ENCODE measurements at places on chromosomes 1 and 21.

GRCh38 chr1:4601941-4602340, 52.5 kb upstream of the AJAP1 start:
- no peak for DNase-seq

GRCh38 chr1:229856009-229856650, 210.9 kb upstream of the GALNT2 start:
- DNase-seq = no peak

GRCh38 chr1:175013445-175013844, 9.8 kb downstream of the MRPS14 start:
- no peak for DNase-seq

DNA sequence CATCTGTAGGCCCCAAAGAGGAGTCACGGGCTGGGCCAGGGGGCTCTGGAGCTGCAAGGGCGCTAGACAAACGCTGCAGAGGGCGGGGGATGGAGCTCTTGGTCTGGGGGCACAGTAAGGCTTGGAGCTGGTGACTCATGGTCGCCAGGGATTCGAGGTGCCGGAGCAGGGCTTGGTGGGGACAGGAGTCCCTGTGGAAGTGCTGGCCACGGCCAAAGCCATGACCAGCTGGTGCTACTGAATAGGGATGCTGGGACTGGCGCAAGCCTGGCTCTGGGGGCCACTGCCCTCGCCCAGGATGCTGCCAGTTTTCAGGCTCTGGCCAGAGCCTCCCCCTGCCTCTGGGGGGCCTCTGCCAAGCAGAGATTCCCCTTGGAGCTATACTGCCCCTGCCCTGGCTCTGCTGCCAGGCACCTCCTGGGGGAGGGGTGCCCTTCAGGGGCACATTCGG, 25.2 kb downstream of the SPOCD1 start:
- no peak for DNase-seq

GRCh38 chr1:173997791-173998190, 24.4 kb downstream of the RC3H1 start:
- DNase-seq = no peak

- DNase-seq = no peak
Measured at GRCh38 chr1:76068542-76068941, 6.0 kb upstream of the ST6GALNAC3 start.

DNA sequence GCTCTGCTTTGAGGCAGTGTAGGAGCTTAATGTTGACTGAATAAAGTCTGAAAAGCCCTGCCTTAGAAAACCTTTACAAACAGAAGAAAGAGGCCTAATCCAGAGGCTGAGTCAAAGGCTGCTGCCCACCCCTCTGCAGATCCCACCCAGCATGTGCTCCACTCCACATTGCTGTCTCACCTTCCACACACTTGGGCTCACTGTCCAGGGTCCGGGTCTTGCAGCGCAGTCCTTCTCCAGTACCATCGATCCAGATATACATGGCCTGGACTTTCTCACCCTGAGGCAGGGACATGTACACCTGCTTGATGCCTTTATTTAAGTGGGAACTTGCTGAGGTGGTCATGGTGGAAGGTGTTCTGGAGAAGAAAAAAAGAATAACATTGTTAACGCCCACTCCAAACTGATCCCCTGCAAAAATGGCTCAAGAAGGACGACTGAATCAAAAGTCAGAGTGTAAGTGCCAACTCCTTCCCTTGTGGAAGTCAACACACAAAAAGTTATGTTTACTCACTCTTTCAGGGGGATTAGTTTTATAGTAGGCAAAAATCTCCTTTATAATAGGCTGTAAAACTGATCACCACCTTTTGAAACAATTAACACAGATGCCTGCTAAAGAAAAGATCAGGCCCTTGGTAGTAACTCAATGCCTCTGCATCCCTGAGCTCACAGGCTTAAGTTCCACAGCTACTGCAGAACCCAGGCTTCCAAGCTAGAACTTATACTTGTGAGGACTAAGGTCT, 3.0 kb downstream of the GLUL start:
- DNase-seq = no peak

GRCh38 chr21:25456672-25457071, 150.6 kb downstream of the MRPL39 start:
- no peak for DNase-seq

DNA sequence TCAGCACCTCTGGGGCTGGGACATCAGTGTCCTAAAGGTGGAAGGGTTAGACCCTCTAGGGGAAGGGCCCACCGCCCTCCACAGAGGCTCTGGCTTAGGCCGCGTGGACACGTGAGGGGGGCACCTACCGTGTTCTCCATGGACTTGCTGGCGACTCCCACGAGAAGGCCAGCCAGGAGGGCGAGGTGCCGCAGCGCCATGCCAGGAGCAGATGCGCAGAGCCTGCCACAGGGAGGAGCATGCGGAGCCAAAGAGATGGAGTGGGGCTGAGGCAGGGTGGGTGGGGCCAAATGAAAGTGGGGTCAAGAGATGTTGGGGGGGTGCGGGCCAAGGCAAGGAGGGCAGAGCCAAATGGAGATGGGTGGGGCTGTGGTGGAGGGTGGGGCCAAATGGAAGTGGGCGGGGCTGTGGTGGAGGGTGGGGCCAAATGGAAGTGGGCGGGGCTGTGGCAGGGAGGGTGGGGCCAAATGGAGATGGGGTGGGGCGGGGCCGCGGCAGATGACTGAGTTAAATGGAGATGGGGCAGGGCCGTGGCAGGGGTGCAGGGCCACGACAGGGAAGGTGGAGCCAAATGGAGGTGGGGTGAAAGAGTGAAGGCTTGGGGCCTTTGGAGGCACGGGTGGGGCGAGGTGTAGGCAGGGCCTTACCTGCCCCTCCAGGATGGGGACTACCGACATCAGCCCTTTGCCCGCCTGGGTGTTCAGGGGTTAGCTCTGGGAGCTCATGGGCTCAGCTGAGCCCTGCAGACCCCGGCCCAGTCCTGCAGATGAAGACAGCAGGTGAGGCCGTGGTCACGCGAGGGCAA, 17.4 kb upstream of the RNF223 start:
- DNase-seq = no peak

DNA sequence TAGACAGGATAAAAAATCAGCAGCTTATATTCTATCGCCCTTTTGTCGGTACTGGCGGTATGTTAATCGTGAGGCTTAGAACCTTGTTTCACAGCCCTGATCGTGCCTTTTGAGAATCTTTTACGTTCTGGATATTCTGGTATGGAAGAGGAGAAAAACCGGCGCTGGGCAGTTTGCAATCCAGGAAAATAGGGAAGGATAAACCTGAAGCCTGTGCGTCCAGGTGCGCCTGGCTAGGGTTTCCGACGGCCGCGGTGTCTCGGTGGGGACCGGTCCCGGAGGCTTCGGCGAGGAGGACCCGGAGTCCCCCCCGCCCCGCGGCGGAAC, 258 bp upstream of the SYPL2 start:
- no peak for DNase-seq

- no peak for DNase-seq
Measured at GRCh38 chr21:31347435-31348032, 3.5 kb upstream of the TIAM1 start.

DNA sequence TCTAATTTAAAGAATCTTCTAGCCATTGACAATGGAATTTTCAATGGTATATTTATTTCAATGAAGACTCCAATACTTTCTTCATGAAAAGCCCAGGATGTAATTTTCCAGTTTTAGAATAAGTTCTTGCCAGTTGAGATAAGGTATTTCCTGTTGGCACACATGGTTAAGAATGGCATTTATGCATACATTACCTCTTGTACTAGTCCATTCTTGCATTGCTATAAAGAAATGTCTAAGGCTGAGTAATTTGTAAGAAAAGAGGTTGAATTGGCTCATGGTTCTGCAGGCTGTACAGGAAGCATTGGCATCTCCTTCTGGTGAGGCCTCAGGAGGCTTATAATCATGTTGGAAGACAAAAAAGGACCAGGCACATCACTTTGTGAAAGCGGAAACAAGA, 1179.6 kb downstream of the AMY1C start:
- DNase-seq = no peak

- DNase-seq = no peak
Measured at GRCh38 chr1:33280091-33280661, 23.9 kb downstream of the ZNF362 start.

GRCh38 chr1:119732465-119733168, 20.9 kb downstream of the PHGDH start:
- DNase-seq = no peak

- DNase-seq = no peak
Measured at GRCh38 chr21:43866260-43866629, 1.2 kb downstream of the AGPAT3 start.

- DNase-seq = no peak
Measured at GRCh38 chr1:53662169-53662568, 76.8 kb downstream of the GLIS1 start.

GRCh38 chr1:59318271-59318860, 21.5 kb downstream of the FGGY start:
- no peak for DNase-seq

GRCh38 chr1:106620521-106620954, 435.9 kb upstream of the PRMT6 start:
- DNase-seq = no peak

GRCh38 chr1:19204446-19205266, 5.4 kb downstream of the UBR4 start:
- no peak for DNase-seq

DNA sequence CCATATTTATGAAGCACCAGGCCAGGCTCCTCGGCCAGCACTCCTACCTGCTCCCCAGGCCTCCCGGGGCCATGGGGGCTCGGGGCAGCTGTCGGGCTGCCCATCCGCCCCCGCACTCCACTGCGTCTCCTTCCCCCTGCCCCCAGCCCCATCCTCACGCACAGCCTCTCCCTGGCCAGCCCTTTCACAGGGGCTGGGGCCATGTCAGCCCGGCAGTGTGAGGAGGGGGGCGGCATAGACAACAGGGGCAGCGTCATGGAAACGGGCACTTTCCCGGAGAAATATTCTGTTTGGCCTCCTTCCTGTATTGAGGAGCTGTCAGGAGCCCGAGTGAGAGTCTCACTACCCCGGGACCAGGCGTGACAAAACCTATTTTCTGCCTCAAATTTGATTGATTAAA, 87.3 kb downstream of the CASZ1 start:
- no peak for DNase-seq

GRCh38 chr1:155912056-155912536, 947 bp upstream of the RIT1 start:
- no peak for DNase-seq

GRCh38 chr1:24149866-24150233, 6.9 kb upstream of the IL22RA1 start:
- DNase-seq = no peak

DNA sequence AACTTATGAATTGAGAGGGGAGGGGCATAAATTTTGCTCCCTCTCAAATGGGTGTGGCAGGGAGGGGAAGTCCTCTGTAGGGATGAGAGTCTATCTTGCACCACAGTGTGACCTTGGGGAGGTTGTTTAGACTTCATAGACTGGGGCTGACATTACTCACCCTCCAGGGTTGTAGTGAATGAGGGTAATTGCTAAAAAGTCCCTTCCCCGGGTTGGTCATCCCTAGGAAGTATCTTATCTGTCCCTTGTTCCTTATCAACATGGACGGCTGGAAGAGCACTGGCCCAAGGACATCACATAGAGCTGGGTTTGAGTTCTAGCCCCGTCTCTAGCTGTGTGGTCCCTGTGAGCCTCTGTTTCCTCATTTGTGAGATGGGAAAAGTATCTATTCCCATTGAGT, 52.4 kb upstream of the SLC2A1 start:
- no peak for DNase-seq

DNA sequence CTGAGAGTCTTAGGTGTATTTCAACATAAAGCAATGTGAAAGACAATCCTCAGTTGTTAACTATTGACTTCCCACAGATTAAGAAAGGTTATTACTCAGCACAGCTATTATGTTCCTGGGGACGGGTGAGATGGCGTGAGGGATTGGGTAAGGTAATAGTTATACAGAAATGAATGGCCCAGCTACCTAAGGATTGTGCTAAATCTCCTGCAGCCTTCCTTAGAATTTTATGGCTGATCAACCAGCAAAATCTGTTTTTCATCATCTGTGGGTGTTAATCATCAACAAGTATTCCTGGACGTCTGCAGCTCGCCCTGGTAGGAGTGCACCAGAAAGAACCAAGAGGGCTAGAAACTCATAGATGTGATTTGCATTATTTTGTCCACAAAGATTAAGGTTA, 146.0 kb upstream of the IVNS1ABP start:
- no peak for DNase-seq

- DNase-seq = no peak
Measured at GRCh38 chr1:100512803-100513352, 25.1 kb upstream of the GPR88 start.

GRCh38 chr1:156496211-156496761, 4.3 kb downstream of the MEF2D start:
- DNase-seq = no peak

DNA sequence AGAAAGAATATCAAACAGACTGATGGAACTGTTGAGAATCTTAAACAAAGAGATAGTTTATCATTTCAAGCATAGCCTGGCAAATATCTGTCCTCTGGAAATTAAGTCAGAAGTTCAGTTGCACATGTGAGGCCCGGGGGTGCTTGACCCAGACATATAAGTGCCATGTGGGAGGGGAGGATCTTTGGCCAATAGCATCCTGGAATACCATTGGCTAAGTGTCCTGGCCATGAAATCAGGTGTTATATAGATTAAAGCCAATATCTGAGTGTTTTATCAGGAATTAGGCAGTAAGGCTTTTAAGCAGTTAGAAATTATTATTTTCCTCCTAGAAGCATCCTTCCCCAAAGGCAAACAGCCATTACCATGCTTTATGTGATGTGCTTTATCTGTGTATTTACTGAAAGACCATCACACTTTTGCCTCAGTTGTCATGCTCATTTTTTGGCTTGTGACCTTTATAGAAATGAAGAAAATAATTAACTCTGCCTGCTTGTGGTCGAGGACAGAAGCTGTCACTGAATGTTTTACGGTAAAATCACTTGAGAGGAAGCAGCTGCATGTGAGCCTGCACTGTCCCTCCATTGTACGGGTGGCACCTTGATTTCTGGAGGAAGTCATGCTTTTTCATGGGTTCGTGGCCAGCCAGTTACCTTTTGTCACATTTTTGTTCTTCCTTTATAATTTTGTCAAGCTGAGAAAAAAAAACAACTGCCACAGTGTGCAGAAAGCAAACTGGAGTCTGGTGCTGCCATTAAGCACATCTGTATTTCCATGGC, 259.9 kb upstream of the FMN2 start:
- no peak for DNase-seq

DNA sequence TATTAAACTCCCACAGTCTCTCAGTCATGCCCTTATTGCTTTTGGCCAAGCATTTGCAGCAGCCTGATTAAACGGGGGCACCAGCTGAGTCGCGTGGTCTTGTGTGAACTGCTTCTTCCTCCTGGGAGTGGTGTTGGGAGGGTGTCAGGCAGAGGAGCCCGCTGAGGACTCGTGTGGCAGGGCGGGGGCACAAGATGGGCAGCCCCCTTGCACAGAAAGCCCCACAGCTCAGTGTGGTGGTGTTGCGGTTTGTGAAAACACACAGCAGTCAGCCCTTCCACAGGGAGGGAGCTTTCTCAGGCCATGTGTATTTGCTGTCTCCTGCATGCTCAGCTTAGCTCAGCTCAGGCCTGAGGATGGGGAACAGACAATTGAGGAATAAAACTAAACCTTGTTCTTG, 22.4 kb downstream of the PEX14 start:
- DNase-seq = no peak

- no peak for DNase-seq
Measured at GRCh38 chr1:160247053-160247452, 15.3 kb downstream of the DCAF8 start.

All from NCI-H1436 treated with DMSO at 0.1 percent for 48 hours (cell line).